ENCODE measurements at places on chromosomes 2 and 18.

DNA sequence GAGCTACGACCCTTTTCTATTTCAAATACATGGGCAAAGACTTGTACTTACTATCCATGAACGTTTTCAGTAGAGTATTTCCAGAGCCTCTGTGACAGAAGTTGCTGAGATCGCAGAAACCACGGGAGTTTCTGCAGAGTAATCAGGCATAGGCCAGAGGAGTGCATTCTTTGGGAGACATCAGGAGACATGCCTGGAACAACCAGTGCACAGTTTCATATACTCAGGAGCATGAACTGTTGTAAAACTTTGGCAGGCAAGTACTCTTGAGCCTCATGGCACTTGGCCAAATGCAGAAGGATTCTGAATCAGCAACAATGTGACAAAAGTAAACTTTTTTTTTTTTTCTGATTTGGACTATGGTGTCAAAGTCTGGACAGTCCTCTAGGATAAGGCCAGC, 307.1 kb downstream of the GRB14 start:
- peak; percentile 56 for DNase-seq

GRCh38 chr18:75472906-75473305, 45.4 kb upstream of the SMIM21 start:
- no peak for DNase-seq

GRCh38 chr2:224780106-224780505, 63.9 kb upstream of the CCDC195 start:
- no peak for DNase-seq

DNA sequence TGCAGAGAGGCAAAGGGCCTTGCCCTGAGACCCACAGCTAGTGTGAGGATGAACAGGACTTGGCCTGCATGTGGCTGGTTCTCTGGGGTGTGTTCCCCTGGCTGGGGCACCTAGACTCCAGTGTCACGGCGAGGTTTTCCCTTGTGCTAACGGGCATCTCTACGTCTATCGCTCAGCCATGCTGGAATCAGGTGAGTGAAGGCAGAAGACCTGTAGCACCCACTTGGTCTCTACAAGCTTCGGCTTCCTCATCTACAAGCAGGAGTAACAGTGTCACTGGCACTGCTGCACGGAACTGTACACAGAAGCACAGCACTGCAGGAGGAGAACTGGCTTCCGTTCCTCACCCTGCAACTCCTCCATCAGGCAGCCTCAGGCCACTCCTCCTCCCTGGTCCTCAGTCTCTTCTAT, 30.6 kb downstream of the HS1BP3 start:
- DNase-seq, result no peak

GRCh38 chr2:112793449-112793978, 9.2 kb upstream of the IL1A start:
- no peak for DNase-seq

DNA sequence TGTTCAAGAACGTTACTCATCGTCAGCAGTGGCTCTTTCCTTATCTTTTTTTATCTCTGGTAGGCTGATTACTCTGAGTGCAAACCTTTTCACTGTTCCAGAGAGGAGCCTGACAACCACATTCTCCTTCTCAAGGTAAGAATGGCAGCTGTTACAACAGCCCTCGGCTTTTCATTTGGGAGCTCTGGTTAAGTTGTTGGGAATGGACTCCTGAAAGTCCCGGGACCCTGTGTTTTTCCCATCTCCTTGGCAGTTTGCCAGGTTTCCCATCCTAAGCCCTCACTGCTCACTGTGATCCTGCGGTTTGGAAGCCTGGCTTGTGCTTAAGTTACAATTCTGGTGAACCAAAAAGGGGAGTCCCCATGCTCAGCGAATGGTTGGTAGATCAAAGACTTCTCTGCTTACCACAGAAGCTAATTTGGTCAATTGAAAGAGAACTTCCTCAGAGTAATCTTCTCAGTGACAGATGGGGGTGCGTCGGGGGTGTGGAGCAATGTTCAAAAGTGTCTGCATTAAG, 122.3 kb downstream of the LYPD6B start:
- DNase-seq, result no peak

- no peak for DNase-seq
These were observed 1.2 kb upstream of the ARID5A start for GRCh38 chr2:96535331-96535730.

DNA sequence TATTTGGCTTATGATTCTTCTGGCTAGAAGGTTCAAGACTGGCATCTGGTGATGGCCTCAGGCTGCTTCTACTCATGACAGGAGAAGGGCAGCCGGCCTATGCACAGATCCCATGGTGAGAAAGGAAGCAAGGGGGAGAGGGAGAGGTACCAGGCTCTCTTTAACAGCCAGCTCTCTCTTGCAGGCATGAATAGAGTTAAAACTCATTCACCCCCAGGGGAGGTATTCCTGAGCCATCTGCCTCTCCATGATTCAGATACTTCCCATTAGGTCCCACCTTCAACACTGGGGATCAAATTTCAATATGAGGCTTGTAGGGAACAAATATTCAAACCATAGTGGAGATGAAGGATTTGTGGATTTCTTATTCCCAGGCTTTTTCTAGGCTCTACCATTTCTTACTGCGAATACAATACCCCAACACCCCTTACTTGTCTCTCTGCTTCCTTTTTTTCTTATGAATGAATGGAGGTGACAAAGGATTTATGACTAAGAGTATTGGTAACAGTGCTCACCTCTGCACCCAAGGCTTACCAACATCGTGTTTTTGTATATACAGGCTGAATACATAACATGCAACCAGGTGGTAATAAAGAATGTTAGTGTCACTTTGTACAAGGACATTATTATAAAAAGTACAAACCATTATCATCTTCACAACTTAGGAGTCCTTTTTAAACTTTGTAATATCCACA, 454.6 kb upstream of the TRIB2 start:
- no peak for DNase-seq

GRCh38 chr2:240670402-240670801, 12.3 kb downstream of the AQP12B start:
- no peak for DNase-seq
